Bone marrow (tissue), 2 donors: ENCODE measurements at places on chromosomes 2 and 18.

DNA sequence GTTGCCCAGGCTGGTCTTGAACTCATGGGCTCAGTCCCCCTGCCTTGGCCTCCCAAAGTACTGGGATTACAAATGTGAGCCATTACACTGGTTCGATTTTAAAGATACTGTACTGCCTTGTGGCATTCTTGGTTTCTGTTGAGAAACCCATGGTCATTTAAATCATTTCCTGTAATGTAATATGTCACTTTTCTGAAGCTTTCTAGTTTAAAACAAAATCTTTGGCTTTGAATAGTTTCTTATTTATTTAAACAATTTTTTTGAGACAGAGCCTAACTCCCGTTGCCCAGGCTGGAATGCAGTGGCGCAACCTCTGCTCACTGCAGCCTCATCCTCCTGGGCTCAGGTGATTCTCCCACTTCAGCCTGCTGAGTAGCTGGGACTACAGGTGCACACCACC is 8.9 kb downstream of the ZNF512 start:
- no peak for DNase-seq

DNA sequence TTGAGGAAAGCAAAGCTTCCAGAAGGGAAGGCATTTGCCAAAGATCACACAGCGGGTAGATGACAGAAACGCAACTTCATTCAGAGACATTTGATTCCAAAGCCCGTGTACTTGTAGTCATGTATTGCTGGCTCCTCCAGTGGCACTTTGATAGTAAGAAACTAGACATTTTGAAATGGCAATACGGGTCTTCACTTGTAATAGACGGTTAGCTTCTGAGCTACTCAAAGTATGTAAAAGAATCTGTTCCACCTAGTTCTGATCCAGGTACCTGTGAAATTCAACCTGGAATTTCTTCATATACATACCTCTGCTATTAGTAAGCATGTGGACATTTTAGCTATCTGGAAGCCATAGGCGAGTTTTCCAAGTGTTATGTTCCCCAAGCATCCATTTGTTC is 1.7 kb upstream of the MYOM1 start:
- no peak for DNase-seq

DNA sequence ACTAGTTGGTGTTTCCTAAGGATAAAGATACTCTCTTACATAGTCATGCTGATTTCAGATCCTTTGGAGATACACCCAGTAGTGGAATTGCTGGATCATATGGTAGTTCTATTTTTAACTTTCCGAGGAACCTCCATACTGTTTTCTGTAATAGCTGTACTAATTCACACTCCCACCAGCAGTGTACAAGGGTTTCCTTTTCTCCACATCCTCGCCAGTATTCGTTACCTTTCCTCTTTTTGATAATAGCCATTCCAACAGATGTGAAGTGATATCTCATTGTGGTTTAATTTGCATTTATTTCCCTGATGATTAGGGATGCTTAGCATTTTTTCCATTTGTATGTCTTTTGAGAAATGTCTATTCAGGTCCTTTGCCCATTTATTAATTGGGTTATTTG is 34.0 kb downstream of the ACTR2 start:
- DNase-seq: no peak

GRCh38 chr2:121342751-121343150 is 57.7 kb upstream of the TFCP2L1 start:
- DNase-seq: no peak

- DNase-seq: peak; percentile 68
Measured at GRCh38 chr2:174335988-174336500, 1.3 kb downstream of the SP9 start.

- no peak for DNase-seq
Measured at GRCh38 chr2:162731917-162732804, 106.4 kb downstream of the KCNH7 start.

- DNase-seq: no peak
Measured at GRCh38 chr18:56770097-56770496, 118.9 kb downstream of the WDR7 start.

GRCh38 chr18:55779691-55780585 is 191.9 kb upstream of the TCF4 start:
- DNase-seq: no peak

- no peak for DNase-seq
Measured at GRCh38 chr2:207045531-207045930, 106.2 kb downstream of the CPO start.

GRCh38 chr2:99756059-99756458 is 266.2 kb upstream of the REV1 start:
- DNase-seq: no peak

- peak; percentile 28 for DNase-seq
Measured at GRCh38 chr18:44507729-44508325, 172.9 kb upstream of the SETBP1 start.

GRCh38 chr2:168639018-168639417 is 163.4 kb upstream of the NOSTRIN start:
- DNase-seq: no peak
